ENCODE measurements at places on chromosomes 12 and 14. TPM values are rescaled to one million over a fixed set of nuclear protein-coding genes. Genes with fewer than 3 reads are reported as not detected.
A peak's percentile ranks its signal among the peaks of the same experiment; 100 is the strongest.

TMEM233 gene
- 0.48 TPM for polyA plus RNA-seq

GALNT4 gene
- polyA plus RNA-seq, result 5.3 TPM

PHLDA1 gene
- polyA plus RNA-seq, result 11.4 TPM

GUCY2C gene
- not detected for polyA plus RNA-seq

ST8SIA1 gene
- 2.0 TPM for polyA plus RNA-seq

DNA sequence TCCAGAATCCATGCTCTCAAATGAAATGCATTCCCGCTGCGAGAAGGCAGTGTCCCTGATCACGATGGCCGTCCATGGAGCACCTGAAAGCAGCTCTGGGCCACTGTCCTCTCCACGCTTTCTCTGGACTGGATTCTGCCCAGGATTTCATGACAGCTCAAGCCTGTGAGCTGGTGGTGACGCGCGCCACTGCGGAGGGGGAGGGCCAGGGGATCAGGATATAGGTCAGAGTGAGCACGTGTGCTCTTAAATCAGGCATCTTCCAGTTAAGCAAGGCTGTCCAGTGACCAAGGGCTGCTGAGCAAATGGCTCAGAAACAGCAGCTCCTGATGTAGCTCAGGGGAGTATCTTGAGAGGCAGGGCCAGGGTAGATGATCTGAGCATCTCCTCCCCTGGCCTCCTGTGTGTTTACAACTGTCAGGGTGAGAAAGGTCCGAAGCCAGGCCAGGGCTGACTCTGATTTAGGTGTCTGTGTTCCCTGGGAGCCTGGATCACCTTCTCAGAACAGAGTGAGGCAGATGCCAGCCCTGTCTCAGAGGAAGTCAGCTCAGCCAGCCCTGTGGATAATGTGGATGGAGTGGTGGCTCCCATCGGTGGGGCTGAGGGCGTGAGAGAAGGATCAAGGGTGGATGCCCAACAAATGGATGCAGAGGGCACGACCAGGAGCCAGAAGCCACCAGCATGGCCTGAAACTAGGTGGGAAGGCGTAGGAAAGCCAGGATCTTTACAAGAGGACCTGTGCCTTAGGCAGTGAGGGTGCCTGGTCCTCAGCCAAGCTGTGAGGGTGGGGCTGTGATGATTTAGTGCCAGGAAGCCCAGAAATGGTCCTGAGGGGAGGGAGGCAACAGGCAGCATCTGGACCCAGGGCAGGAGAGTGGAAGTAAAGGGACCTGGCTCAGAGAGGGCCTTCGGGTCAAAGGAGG is 55.3 kb downstream of the ELK3 start:
- DNase-seq, result no peak

- DNase-seq, result peak; percentile 31
These were observed 237.9 kb downstream of the PAWR start for GRCh38 chr12:79452906-79453305.

DNA sequence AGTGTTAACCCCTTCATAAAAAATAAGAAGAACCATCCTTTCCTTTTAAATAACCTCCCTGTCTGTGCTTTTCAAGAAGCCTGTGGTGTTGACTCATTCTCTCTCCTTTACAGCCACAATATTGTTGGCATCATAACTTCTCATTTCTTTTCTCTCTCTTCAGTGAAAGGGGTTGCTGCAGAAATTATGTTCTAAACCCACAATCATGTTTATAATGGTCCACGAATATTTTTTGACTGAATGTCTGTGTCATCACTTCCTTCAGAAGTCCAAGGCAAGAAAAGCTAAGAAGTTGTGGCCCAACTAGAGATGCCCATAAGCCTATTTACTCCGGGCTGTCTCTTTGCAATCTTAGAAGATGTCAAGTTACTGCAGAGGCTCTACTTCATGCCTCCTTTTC is 488.3 kb downstream of the APAF1 start:
- DNase-seq, result no peak

DNA sequence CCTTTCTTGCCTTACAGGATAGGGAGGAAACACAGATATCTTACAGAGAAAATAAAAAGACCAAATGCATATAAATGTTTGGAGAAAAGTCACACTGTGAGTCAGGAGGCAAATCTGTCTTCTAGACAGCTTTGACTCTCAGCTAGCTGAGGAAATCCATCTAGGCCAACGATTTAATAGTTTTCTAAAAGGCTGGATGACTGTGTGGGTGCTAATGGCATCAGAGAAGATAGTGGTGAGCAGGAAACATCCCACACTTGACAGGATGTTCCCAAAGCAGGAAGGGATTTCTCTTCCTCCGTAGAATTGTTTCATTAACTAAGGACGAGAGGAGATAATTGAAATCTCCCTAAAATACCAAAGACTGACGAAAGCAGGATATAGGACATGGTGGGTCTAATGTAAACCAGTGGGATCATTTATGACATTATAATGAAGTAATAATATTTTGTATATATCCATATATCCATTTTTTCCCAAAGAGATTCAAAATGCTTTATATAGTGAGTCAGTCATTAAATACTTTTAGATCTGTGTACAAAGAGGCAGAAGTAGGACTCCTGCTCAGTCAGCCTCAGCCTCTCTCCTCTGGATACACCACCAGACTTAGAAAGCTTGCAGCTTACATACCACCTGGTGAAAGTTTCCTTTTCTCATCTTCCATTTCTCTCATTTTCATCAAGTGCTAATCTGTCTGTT is 44.3 kb upstream of the PSMA6 start:
- no peak for DNase-seq

- no peak for DNase-seq
These were observed 915.4 kb upstream of the FBXO33 start for GRCh38 chr14:40347675-40348074.

- DNase-seq, result no peak
These were observed 720 bp upstream of the SLC22A17 start for GRCh38 chr14:23353433-23353780.

- DNase-seq, result no peak
These were observed 304.8 kb upstream of the OR4E1 start for GRCh38 chr14:21978184-21978998.

- DNase-seq, result no peak
These were observed 1.2 kb upstream of the RIMKLB start for GRCh38 chr12:8696442-8697090.

DNA sequence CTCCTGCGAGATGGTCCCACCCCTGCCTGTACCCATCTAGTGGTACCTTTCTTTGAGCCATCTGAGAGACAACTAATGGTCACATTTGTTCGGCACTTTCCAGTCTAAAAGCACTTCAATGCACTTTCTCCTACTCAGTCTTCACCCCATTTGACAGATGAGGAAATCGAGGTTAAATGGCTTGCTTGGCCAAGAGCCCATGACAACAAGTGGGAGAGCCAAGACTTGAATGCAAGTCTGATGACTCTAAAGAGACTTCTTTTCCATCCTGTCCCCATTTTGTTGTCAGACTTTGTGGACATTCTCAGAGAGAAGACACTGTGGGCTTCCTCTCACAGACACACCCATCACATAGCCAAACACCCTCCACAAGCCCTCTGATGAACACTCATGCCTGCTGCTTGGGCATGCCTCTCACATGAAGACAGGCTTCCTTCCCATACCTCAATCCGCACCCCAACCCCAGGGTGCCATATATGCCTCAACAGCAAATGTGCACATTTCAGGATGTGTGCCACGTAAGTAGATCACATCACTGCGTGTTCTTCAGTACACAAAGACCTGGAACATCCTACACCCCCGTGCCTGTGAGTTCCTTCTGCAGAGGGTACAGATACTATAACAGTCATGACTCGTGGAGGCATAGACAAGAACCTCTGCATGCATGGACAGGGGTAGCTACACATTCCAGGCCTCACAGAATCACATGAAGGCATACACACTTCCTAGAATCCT is 805 bp downstream of the MYH7 start:
- no peak for DNase-seq

DNA sequence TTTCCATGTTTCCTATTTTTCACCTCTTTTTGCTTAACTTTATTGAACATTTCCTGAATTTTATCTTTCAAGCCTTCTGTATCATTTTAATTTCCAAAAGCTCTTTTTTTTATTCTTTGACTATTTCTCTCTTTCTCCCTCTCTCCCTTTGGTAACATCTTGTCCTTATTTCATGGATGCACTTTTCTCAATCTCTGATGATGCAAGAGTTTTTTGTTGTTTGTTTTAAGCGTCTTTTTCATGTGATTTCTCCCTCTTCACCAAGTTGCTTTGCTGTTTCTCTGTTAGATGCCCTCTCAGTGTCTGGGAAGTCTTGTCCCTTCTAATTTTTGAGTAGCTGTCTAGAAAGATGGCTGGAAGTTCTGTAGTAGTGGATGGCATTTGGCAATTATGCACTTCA is 62.6 kb downstream of the ANO6 start:
- no peak for DNase-seq

GRCh38 chr12:124078800-124079199 is 105.8 kb downstream of the ZNF664 start:
- no peak for DNase-seq

Data from ovary (tissue), 10 donors.